Stomach (tissue), 19 donors: ENCODE measurements at places on chromosomes 12 and 14.

DNA sequence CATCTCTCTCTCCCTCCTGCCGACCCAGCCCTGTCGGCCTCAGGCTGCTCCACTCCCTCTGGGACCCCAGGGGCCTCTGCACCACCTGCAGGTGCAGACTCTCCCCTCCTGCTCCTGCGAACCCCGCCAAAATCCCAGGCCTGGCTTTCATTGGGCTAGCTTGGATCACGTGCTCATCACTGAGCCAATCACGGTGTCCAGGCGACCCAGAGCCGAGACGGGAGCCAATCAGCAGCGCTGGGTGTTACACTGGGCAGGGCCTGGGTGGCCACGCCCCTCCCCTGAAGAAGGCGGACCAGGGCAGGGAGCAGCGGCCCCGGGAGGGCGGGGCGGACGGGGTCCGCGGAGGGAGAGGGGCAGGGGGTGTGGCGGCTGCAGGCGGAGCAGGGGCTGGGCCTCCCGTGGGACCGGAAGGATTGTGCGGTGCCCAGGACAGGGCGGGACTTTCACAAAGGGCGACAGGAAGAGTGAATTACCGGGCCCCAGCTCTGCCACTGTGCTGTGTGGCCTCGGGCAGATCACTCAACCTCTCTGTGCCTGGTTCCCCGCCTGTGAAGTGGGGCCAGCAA lies 66.6 kb upstream of the FBRSL1 start:
- DNase-seq = no peak

GRCh38 chr14:93269341-93270068 lies 62.4 kb downstream of the UBR7 start:
- DNase-seq = no peak

- peak; percentile 46 for DNase-seq
Measured at GRCh38 chr14:20714593-20715250, 26.2 kb downstream of the ANG start.

GRCh38 chr12:124028555-124028925 lies 55.5 kb downstream of the ZNF664 start:
- no peak for DNase-seq

DNA sequence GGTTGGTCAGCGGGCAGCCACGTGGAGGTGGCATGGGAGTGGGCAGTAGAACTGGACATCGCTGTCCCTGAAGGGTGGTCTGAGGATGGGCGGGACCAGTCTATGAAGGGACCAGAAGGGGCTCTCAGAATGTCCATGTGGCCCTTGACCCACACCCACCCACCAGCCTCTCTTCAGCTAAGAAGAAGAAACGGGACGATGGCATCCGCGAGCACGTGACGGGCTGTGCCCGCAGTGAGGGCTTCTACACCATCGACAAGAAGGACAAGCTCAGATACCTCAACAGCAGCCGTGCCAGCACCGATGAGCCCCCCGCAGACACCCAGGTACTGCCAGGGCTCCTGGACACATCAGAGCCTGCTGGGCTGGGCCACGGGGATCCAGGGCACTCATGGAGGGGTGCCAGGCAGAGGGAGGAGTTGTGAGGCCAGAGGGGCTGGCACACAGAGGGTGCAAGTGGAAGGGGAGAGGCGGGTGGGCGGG lies 21.3 kb downstream of the SETD1B start:
- no peak for DNase-seq

GRCh38 chr12:123096182-123096581 lies 54.7 kb downstream of the PITPNM2 start:
- DNase-seq = no peak

GRCh38 chr12:108115123-108116121 lies 13.7 kb upstream of the WSCD2 start:
- DNase-seq = peak; percentile 27

DNA sequence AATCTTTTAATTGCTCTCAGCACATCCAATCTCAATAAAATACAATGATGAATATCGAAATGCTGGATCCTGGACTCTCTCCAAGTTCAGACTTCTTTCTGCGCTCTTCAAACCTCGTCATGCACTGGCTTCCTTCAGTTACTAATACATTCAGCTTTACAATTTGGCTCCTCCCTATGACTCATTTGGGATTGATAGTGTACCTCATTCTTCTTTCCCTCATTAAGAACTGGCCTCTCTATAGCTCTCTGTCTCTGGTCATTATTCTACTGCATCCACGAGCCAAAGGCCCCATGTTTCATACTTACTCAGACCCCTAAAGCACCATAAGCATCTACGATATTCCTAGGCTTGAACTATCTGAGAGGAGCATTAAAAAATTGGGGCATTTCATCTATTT lies 4.9 kb downstream of the TSPAN8 start:
- DNase-seq = no peak

GRCh38 chr12:131618701-131619100 lies 92.2 kb upstream of the SFSWAP start:
- DNase-seq = no peak

DNA sequence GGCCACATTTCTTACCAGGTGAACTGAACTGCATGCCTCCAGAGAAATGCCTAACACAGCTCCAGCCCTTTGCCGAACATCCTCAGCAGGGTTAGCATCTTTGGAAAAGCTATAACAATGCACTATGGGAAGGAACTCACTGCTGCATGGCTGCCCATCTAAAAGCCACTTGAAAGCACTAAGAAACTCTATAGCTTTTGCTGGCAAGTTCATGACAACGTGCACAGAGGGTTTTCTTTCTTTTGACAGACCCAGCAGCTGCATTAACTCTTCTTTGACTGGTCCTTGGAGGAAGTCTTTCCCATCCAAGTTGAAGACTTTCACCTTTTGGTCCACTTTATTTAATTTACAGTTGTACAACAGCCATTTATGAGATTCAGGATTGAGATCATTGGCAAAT lies 5.3 kb downstream of the TRMT5 start:
- peak; percentile 9 for DNase-seq

GRCh38 chr14:99326041-99326710 lies 54.2 kb upstream of the BCL11B start:
- no peak for DNase-seq

GRCh38 chr12:84877340-84877739 lies 35.3 kb downstream of the SLC6A15 start:
- no peak for DNase-seq

DNA sequence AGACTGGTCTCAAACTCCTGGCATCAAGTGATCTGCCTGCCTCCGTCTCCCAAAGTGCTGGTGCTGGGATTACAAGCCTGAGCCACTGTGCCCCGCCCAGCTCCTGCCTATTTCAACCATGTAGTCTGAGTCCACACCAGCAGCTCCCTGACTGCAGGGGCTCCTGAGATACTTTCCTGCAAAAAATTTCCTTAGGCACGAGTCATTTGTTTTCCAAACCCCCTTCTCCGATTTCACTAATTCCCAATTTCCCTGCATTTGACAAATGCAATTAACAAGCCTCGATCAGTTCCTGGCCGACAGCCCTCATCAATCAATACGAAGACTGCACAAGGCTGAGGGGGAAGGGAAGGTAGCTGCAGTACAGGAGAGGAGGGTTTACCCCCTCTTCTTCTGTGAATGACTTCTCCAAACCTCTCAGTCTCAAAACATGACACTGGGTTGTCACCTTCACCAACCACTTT lies 10.1 kb downstream of the PSMB5 start:
- no peak for DNase-seq

DNA sequence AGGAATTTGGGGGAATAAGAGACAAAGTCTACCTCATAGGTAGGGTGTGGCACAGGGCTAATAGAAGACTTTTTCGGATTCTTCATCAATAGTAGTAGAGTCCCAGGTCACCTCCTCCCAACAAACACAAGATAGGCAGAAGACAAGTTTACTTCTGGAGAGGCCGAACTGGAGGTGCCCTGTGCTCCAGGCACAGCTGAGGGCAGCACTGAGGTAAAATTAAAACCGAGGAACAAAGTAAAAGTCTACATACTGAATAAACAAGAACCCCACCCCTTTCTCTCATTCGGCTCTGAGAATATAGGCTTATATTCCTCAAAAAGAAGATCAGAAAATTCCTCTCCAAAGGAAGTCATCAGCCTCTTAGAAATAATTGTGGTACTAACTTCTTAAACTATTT lies 161.5 kb downstream of the SEC23A start:
- no peak for DNase-seq

- no peak for DNase-seq
Measured at GRCh38 chr14:61644175-61644574, 51.1 kb upstream of the HIF1A start.

- no peak for DNase-seq
Measured at GRCh38 chr12:97767347-97767746, 304.7 kb downstream of the RMST start.

DNA sequence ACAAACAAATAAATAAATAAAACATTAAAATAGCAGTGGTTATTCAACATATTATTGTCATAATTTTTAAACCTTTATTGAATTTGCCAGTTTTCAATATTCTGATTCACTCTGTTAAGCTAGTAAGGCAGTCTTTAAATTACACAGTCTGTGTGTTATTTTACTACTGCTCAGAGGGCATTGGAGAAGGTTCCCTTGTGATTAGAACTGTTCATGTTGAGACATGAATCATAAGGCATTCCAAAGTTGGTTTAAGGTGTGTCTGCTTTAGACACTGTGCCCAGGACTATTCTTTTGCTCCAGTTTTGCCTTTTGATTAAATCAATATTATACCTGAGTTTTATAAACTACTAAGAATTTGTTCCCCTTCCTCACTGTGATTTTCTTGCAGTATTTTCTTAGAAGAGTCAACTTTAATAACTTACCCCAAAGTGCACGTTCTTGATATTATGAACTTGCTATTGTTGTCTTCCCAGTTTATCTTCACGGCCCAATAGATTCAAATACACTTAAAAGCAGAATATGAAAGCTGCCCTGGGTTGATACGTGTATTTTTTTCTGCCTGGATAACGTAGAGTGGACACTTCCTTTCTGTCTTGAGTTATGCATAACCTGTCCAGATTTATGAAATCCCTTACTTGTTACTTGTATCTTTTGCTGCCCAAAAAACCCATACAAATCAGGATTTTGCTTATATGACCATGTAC lies 105.3 kb upstream of the BCAT1 start:
- no peak for DNase-seq

- no peak for DNase-seq
Measured at GRCh38 chr12:131738196-131738595, 27.3 kb downstream of the SFSWAP start.

GRCh38 chr14:22482085-22482694 lies 106.8 kb downstream of the DAD1 start:
- DNase-seq = no peak

GRCh38 chr12:57693317-57693658 lies 644 bp upstream of the OS9 start:
- DNase-seq = no peak

DNA sequence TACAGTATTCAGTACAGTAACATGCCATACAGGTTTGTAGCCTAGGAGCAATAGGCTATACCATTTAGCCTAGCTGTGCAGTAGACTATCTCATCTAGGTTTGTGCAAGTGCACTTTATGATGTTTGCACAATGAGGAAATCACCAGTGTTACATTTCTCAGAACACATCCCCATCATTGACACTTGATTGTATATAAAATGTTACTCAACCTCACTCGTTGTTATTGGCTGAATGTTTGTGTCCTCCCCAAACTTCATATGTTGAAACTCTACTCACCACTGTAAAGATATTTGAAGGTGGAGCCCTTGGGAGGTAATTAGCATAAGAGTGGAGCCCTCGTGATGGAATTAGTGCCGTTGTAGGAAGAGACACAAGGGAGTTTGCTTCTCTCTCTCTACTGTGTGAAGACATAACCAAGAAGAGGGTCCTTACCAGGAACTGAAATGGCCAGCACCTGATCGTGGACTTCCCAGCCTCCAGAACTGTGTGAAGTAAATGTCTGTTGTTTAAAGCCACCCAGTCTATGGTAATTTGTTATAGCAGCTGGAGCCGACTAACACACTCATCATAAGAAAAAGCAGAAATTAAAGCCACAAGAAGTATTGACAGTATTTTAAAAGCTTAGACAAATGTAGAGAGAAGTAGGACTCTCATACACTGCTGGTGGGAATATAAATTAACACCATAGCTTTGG lies 3.2 kb upstream of the MED13L start:
- DNase-seq = no peak

GRCh38 chr14:95490727-95491451 lies 25.6 kb downstream of the SYNE3 start:
- no peak for DNase-seq

DNA sequence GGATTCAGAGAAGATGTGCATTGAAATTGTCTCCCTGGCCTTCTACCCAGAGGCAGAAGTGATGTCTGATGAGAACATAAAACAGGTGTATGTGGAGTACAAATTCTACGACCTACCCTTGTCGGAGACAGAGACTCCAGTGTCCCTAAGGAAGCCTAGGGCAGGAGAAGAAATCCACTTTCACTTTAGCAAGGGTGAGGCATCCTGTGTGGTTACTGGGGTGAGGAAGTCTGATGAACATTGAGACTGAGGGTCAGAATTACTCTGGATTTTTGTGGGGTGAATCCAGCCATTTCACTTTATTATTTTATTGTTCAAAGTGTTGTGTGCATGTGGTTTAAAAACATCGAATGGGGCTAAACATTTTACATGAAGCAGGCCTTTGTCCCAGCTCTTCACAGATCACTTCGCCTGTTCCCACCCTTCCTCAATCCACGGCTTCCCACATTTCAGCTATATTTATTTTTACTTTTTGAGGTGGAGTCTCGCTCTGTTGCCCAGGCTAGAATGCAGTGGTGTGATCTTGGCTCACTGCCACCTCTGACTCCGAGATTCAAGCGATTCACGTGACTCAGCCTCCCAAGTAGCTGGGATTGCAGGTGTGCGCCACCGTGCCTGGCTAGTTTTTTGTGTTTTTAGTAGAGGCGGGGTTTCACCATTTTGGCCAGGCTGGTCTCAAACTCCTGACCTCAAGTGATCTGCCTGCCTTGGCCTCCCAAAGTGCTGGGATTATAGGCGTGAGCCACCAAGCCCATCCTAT lies 40.6 kb downstream of the SUPT16H start:
- DNase-seq = no peak

GRCh38 chr14:20617138-20618003 lies 24.1 kb downstream of the OR6S1 start:
- DNase-seq = no peak

DNA sequence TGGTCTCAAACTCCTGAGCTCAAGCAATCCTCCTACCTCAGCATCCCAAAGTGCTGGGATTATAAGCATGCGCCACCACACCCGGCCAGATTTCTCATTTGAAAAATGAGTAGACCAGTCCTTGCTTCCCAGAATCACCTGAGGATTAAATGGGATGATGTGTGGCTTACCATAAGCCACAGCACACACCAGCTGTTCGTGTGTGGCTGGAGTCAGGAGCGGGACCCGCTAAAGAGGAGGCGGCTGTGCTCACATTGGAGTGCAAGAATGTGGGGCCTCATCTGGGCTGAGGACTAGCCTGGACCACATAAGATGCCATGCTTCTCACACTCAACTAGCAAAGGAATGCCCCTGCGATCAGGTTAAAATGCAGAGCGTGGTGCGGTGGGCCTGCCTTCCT lies 6.7 kb upstream of the ALDH2 start:
- DNase-seq = no peak
